ENCODE measurements at places on chromosomes 11 and 22.

DNA sequence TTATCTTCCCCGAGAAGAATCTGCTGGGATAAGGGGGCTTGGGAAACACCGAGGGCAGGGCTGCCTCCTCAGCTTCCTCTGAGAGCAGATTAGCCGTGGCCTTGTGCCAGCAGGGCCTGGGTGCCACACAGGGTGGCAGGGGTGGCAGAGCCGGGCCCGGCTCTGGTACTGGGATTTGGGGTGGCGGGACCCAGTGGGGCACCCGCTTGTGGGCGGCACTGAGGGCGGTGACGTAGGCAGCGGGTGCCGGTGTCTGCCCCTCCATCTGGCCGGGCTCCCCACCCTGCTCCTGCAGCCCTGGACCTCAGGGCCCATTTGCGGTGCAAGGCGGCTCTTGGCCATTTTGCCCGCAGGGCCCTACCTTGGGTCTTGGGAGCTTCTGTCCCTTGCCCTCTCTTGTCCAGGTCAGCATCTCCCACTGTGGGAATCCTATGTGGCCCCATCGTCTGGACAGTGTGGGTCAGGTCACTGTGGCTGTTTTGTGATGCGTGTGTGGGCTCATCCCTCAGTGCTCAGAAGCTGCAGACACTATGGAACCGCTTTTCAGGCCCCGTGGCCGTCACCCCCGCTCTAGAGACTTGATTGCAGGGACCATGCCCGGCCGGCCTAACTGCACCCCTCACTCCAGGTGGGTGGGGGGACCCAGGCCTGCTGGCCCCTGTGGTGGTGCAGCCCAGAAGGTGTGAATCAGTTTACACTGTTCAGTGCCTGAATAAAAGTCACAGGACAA lies 29.7 kb upstream of the KRTAP5-6 start:
- DNase-seq = no peak

GRCh38 chr11:134639586-134640330 lies 227.7 kb upstream of the B3GAT1 start:
- DNase-seq = no peak

DNA sequence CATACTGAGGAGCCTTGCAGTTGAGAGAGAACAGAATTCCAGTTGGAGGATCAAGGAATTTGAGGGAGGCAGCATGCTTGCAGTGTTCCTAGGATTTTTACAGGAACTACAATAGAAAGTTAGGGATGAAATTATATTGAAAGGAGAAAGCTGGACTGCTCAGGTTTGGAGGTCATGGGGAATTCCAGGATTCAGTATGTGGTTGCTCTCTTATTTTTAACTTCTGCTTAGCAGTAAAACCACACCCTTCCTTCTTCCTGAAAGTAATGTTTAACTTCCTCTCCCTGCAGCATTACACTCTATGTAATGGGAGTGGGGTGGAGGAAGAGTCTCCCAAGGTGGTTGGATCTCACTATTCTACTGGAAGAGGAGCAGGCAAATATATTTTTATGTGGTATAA lies 31.3 kb downstream of the CTNND1 start:
- peak; percentile 7 for DNase-seq

GRCh38 chr11:34052608-34053160 lies 1.2 kb downstream of the CAPRIN1 start:
- DNase-seq = no peak

- DNase-seq = no peak
These were observed 40.8 kb downstream of the LGR4 start for GRCh38 chr11:27431808-27432207.

GRCh38 chr11:130478204-130478701 lies 29.8 kb downstream of the ADAMTS15 start:
- DNase-seq = no peak

GRCh38 chr11:110712659-110713448 lies 617 bp upstream of the ARHGAP20 start:
- DNase-seq = no peak

Data from CD4-positive, alpha-beta memory T cell (primary cell).